NCI-H345 (cell line): ENCODE measurements at places on chromosomes 2 and 18.
A peak's percentile ranks its signal among the peaks of the same experiment; 100 is the strongest.

DNA sequence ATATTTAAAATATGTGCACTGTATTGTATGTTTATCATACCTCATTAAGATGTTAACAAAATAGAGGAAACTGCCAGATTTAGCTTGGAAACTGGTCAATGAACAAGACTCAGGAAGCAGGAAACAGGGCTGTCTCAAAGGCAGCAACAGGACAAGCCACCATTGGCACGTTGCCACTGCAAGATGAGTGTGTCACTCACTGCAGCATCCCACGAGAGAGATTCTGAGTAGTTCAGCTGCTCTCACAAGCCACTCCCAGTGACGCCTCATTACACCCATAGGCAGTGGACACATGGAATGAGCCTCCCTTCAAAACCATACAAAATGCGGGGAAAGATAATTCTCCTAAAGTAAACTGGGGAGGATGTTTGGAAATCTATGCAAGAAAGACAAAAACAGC, 181.9 kb upstream of the DLGAP1 start:
- peak; percentile 7 for DNase-seq

DNA sequence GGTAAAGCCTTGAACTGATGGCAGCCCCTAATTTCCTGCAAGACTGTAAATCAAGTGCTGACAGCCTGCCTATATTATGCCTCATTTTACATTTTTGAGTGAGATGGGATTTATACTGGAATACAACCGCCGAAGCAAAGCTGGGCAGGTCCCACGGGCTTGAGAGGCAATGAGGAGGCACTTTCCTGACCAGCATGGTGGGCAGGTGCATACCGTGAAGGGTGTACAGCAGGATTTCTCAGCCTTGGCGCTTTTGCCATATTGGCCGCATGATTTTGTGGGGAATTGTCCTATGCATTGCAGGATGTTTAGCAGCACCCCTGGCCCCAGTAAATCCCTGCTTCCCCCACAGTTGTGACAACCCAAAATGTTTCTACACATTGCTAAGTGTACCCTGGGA, 22.8 kb downstream of the CEP68 start:
- no peak for DNase-seq

DNA sequence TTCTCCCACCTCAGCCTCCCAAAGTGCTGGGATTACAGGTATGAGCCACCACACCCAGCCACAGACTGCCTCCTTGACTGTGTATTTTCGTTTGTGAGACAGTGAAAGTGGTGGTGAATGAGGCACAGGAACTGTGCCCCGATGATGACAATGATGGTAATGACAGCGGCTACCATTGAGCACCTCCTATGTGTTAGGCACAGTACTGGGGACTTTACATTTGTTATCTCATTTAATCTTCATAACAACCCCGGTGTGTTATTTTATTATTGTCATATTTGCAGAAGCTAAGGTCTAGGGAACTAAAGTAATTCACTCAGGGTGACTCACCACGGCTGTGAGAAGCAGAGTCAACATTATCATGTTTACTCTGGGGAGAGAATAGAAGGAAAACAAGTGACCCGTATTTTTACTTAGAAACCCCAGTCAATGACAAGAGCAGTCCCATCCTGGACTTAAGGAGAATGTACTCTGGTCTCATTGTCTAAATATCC, 77.6 kb upstream of the ALPP start:
- peak; percentile 17 for DNase-seq

DNA sequence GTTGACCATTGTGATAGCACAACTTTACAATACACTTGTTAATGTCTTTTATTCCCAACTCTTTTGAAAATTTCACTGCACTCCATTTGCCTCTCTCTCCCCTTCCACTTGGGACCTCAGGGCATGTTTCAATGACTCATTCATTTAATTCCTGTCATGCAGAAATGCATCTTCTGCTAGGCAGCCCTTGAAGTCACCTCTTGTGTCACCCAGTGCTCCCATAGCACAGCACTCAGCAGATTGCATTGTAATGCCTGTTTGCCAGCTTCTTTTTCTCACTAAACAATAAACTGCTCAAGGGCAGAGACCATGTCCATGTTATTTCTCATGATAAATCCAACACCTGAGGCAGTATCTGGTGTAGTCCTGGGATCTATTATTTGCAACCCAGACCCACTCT, 85.9 kb upstream of the ACSL3 start:
- peak; percentile 84 for DNase-seq

DNA sequence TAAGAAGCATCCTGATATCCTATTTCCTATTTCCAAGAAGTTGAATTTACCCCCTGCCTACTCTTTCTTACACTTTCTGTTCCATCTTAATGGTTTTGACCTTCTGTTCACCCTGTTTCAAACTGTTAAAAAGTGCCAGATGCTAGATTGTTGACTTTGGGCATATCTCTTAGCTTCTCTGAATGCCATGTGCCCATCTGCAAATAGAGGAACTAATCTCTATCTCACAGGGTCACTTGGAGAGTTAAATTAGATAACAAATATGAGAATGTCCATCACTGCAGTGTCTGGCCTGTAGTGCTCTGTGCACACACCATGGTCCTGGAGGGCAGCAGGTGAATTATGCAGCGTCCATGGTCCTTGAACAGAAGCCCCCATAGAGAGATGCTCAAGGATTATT, 83.8 kb downstream of the LRATD1 start:
- DNase-seq = no peak

GRCh38 chr18:52489396-52490306, 149.7 kb downstream of the DCC start:
- no peak for DNase-seq

DNA sequence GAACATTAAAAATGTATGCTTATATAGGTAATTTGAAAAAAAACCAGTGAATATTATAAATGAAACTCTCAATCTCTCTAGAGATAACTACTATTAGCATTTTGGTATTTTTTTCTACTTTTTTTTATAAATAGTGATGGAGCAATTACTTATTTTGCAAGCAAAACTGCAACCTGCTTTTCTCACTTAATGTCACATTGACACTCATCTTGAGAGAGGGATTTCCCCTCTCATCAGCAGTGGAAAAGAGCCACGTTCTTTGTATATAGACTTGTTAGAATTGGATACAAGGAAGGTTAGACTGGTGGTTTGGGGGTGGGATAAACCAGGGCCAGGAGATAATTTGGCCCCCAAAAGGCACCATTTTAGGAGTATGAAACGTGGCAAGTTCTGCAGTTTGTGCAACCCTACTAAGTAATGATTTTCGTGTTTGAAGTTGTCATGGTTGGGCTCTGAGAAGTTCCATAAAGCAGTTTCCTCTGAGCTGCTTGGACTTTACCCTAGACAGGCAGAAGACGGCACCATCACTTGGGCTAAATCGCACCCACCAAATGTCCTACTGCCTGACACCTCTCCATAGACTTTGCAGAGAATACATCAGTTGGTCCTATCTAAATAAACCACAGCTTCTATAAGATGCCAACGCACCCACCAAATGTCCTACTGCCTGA, 194.0 kb downstream of the ACTR3 start:
- DNase-seq = no peak

GRCh38 chr2:179265082-179265510, 464 bp upstream of the SESTD1 start:
- DNase-seq = no peak

DNA sequence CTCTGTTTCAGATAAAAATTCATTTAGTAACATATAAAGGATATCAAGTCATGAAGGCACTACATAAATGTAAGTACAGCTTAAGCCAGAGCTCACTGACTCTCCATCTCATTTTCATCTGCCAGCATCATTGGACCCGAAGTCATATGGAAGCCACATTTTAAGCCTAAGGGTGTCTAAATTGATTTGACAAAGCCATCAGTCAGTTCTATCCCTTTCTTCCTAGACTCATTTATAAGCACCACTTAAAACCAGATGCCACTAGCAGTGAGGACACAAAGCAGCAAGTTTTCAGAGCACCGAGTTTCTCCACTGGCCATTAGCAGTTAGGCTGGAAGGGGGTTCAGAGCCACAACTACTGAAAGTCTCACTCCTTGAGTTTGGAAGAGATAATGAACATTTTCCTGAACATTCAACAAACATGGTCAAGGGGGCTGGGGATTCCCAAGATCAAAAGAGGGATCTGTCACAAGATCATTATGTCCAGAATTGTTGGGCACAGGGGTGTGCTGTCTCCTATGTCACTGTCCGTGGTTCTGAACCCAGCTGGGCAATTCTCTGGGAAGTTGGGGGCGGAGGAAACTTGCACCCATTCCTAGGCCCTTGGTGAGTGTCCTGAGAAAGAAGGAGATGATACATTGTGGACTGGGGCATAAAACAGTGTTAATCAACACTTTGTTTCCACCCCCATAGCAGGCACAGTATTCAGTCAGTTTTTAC, 158.5 kb upstream of the LMAN1 start:
- no peak for DNase-seq

DNA sequence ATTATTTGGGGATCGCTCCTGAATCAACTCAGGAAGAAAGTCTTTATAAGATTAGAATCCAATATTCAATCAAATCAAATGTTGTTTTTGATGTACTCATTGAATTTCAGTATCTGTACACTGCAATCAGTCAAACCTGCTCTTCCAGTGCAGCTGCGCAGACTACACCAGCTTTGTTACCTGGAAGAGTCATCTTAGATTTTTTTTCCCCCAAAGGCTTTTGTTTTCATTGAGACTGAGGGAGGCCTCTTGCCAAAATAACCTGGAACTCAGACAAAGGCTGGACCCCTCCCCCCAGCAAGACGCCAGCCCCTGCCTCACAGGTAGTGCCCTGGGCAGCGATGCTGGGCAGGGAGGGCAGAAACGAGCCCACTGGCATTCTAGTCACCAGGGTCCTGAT, 74.8 kb downstream of the ARHGEF4 start:
- DNase-seq = no peak

DNA sequence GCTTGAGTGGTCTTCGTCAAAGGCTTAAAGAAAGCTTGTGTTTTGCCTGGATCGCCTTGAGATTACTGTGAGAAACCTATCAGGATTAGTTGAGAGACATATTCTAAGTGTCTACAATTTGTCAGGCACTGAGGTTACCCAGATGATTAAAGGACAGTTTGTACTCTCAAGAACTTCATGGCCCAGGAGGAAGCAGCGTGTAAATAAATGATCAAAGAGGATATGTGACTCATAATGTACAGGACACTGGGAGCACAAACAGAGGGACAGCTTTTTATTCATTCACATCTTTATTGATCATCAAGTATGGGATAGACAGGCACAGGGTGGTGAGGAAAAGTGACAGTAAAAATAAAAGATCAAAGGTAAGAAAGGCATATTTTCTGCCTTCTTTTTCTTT, 152.6 kb upstream of the FSHR start:
- DNase-seq = peak; percentile 40

DNA sequence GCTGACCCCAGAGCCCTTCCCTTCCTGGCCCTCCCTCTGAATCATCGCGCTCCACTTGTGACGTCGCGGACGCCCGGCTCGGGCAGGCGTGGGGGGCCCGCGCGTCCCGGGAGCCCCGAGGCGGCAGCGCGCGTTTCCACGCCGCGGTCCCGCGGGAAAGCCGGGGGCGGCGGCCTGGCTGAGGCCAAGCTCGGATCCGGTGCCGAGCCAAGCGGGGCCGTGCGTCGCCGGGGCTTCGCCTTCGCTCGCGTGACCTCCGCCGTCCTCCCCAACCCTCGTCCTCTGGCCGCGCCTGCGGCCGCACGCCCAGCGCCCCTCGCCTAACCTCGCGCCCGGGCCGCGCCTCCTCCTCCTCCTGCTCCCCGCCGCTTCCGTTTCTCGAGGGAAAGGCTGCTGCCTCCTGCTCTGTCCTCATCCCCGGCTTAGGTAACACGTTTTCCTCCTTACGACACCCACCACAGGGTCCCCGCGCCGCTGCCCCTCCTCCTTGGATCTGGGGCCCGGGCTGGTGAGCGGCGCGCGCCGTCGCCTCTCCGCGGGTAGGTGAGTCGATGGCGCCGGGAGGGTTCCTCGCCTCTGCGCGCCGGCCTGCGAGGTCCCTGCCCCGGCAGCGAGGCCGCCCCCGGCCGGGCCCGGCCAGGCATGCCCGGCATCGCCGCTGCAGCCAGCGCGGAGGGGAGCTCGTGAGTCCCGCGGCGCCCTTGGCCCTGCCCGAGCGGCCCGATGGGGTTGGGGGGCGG, at the start of gene INPP1:
INPP1 (plus strand) TSS at position 54 of the 740 bp plus-strand sequence. CDS start 16,514 bp downstream, outside the sequence.
- peak; percentile 58 for DNase-seq

GRCh38 chr2:219297766-219298456, 11.3 kb downstream of the PTPRN start:
- DNase-seq = no peak

DNA sequence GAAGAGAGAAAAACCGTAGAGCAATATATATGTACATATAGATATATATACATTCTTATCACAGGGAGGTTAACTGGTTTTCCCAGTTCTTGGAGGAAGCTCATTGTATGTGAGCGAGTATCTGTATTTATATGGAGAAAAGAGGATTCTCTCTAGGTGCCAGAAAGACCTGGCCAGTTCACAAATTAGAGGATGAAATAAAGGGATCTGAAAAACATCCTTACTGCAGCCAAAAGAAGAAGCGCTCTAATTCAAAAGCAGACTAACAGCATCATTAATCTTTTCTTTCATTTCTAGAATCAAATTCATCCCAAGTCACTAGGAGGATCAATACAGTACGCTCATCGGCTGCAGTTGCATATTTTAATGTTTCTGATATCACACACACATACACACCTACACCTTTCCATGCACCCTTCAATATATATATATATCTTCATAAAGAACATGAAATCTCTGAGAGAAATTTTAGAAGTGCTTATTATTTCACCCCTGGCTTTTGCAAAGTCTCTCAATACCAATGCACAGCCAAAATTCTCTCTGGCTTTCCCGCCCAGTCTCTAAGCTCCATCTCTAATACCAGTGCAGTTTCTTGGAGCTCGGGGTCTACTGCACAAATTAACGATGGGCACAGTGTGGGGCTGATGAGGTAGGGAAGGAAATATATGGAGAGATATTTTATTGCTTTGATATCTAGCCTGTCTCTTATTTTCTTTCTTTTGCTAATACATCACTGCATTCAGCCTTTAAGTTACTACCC, 731 bp downstream of the NRXN1 start:
- no peak for DNase-seq

DNA sequence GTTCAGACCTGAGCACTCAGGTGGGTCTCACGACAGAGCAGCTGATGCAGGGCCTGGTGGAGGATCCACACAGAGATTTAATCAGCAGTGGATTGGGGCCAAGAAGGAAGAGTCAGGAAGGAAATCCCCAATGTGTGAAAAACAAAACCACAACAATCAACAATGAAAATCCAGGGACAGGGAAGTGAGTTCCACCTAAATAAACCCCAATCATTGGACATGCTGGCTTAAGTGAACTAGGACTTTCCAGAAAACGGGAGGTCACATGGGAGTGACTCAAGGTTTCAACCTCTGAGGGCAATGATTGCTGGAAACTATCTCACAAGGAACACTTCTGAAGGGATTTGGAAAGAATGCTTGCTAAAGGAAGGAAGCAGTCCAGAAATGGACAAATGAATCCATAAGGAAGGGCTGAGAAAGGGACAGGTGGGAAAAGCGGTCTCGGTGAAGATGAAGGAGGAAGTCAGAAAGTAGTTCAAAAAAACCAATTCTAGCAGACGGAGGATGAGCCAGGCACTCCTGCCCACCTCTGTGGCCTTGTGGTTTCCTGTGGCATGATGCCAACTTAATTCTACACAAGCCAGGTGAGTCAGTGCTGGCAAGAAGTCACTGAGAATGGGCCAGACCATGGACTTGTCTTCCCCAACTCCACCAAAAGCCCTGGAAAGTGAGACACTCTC, 15.4 kb upstream of the XDH start:
- DNase-seq = no peak

- DNase-seq = no peak
Measured at GRCh38 chr2:106537047-106537446, 49.9 kb downstream of the CD8B2 start.

GRCh38 chr2:199757233-199757870, 93.6 kb downstream of the FTCDNL1 start:
- peak; percentile 58 for DNase-seq

- peak; percentile 15 for DNase-seq
Measured at GRCh38 chr2:119136093-119136492, 22.5 kb downstream of the C1QL2 start.

- peak; percentile 5 for DNase-seq
Measured at GRCh38 chr2:133452583-133452982, 115.7 kb downstream of the NCKAP5 start.
